ENCODE measurements at places on chromosomes 7 and 10.

GRCh38 chr7:24835643-24836042 lies 78.4 kb upstream of the GSDME start:
- DNase-seq, result no peak

- DNase-seq, result no peak
Observed at GRCh38 chr10:58781873-58782488, 269.3 kb downstream of the BICC1 start.

DNA sequence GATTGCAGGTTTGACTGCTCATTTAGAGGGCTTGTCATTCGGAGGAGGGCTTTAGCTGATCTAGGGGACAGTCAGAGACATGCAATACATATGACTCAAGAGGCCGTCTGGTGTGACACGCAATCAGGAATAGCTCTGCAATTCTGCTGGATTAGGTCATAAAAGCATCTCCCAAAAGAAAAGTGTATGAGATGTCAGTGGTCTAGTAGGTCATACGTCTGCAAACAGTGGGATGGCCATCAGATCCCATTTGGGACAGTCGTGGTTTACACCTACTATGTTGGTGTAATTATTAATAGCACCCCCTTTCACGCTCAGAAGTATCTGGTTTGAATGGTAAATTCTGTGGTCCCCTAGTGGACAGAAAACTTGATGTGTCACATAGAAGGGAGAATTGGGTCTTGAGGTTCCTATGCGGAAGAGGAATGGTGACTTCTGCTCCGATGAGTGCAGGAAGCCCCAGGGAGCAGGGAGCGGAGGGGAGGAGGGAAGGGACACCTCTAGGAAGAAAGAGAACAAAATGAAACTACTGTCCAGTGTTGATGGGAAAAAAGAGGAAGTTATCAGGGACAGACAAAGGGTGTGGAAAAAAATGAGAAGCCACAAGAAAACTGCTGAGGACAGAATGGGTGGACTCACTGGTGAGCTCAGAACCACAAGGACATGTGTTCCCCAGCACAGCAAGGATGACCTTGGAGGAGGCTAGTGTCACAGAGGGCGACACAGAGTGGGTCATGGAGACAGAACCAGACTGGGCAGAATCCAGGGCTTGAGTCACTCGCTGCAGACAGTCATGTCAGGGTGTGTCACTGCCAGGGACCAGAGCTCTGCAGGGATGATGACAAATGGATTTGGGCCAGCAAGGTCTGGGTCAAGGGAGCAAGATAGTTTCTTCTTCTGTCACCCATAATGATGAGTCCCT lies 59.9 kb downstream of the MAP3K8 start:
- no peak for DNase-seq

DNA sequence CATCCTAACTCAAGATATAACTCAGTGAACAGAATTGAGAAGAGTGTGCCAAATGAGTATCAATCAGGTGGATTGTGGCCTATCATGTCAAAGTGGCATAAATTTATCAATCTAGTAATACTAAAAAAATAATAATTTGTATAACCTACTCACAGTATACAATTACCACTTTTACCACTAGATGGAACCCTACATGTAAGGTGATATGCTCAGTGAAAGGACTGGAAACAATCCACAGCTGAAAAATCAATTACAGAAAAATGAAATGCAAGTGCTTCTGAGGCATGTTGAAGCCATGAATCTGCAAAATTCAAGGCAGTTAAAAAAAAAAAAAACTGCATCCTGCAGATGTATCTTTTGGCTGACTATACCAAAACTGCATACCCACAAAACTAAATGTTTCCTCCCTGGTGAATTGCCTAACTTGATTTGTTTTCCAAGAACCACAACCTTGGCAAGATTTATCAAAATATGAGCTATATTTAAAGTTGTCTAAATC lies 13.9 kb downstream of the ARHGAP19 start:
- DNase-seq, result no peak

- no peak for DNase-seq
Observed at GRCh38 chr10:93417266-93417665, 64.9 kb downstream of the MYOF start.

DNA sequence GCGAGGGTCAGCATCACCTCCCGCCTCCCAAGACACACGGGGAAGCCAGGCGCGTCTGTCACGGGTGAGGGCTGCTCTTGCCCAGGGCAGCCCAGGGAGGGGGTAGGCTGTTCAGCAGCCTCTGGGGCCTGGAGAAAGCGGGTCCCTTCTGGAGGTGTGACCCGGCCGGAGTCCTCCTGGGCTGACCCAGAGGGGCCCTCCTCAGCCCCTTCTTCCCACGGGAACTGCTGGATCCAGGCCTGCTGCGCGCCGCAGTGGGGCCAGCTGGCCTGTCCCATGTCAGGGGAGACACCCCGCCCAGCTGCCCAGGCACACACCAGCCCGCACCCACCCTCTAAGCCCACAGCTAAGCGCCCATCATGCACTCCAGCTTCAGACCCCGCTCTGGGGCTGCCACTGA lies 41.8 kb downstream of the INSIG1 start:
- no peak for DNase-seq

GRCh38 chr7:1950066-1950451 lies 280.0 kb downstream of the ELFN1 start:
- DNase-seq, result no peak

DNA sequence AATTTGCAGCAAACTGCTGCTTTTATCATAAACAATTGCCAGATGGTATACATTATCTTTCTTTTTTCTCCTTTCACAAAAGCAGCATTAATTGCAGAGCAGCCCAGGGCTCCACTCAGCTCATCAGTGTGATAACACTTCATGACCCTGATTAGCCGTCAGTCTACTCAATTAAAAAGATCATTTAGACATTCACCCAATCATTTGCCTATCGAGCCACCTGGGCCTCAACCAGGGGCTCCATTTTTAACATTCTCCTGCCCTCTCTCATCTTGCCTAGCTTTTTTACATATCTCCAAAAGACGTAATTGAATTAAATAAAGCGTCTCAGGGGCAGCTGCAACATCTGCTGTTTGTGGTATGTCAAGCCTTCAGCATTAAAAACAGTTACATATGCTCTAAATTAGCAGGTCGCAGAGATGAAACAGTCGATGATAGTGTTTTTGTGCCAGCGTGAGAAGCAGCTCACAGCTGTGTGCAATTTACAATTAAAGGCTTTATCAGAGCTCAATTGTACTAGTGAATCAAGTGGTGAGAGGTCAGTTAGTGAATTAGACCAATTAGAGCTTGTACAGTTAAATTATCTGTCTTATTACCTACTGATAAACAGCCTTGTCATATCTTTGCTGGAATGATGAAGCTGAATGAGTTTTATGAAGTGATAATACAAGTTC lies 522.5 kb downstream of the ETV1 start:
- DNase-seq, result no peak

GRCh38 chr10:9759596-9759995 lies 1258.1 kb upstream of the CELF2 start:
- no peak for DNase-seq

DNA sequence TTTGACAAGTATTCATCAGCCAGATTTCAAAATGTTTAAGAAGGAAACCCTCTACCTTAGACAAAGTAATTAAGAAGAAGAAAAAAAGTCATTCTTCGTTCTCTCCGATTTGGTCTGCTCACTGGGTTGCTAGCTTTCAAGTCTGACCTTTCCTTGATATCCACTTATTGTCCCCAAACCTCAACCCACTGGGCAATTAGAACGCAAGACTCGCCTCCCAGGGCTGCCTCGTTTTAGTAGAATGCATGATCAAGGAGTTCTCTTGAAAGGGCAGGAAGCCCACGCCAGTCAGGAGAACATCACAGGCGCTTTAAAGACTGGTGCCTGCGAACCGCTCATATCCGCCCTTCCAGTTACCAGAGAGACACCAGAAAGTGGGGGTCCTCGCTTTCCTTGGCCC lies 637.7 kb downstream of the PARD3 start:
- no peak for DNase-seq

DNA sequence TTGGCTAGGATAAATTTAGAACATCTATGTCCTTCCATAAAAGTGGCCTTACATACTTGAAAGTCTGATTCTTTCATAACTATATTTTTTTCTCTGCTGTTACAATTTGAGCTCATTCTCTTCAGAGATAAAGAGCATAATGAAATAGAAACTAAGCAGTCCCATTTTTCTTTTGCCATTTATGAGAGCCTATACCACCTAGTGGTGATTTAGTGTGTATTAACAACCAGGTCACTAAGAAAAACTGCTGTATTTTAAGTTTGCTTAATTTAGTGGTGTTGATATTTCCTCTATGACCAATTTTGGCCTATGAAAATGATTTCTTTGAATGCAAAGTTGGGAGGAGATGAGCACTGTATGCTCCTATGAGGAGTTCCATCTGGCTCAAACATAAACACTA lies 88.7 kb upstream of the ZWINT start:
- no peak for DNase-seq

DNA sequence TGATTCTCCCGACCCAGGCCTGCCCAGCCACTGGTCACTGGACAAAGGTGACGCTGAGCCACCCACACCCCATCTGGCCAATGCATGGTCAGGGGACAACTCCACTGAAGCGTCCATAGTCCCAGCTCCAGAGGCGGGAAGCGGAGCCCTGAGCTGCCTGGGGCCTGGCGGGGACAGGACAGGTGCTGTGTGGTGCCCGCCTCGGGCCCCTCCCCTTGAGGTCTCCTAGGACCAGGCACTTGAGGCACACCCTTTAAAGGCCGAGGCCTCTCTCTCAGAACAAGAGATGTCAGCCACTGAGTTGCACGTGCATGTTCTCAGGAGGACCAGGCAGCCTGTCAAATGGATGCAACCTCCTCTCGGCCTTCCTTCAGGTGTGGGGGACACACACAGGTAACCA lies 52.5 kb upstream of the PPP2R2D start:
- DNase-seq, result no peak

GRCh38 chr10:91340613-91341362 lies 69.4 kb upstream of the HECTD2 start:
- no peak for DNase-seq

- DNase-seq, result no peak
Observed at GRCh38 chr7:157684157-157684908, 347.5 kb downstream of the DNAJB6 start.

DNA sequence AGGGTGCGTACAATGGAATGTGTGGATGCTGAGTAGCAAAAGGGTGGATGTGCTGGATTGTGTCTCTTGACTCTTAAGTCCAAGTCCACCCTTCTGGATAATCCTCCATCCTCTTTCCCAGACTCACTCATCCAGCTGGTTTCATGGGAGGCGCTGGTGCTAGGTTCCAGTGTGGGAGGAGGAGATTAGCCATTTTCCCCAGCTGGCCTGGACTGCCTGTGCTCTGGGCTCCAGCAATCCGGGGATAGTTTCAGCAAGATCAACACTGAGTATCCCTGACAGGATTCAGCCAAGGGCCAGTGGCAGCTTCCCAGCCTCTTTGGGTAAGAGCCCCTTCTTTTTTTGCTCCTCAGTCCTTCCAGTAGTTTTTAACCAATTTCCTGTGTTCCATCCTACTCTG lies 21.6 kb upstream of the TRIL start:
- no peak for DNase-seq

Measured in activated gamma-delta T cell treated with anti-CD3 and anti-CD28 coated beads, Interleukin-2, amount 50 U/mL, for 16 hours (primary cell).